ENCODE measurements at places on chromosomes 4 and X.

DNA sequence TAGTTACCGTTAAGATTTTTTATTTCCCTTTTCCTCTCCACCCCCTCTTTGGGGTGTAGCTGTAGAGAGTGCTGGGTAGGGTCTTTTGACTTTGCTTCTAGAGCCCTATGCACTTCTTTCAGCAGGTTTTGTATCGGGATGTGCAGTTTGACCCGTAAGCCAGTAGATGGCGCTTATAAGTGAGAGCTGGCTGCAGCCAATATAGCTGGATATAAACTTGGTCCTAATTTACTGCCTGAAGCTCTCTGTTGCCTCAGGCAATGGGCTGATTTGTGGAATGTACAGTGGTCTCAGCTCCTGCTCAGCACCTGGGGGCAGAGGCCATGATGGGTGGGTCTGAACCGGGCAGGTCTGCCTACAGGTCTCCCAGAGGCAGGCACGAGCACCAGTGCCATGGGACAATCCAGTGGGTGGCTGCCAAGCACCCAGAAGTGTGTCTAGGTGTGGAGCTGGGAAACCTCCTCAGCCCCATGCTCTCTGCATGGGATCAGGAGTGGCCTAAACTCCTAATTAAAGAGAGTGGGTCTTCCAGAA is 146.5 kb downstream of the SPANXN1 start:
- DNase-seq, result no peak
- H3K4me1 ChIP-seq, result no peaks in the 10 kb centered on the region
- H3K27me3 ChIP-seq, result no peaks in the 10 kb centered on the region
- H3K4me3 ChIP-seq, result no peak overlapping the region
- no peaks in the 10 kb centered on the region for H3K36me3 ChIP-seq

GRCh38 chrX:46929439-46930261 is 17.4 kb downstream of the JADE3 start:
- no peak overlapping the region for H3K27ac ChIP-seq
- H3K36me3 ChIP-seq, result no peaks in the 10 kb centered on the region
- H3K27me3 ChIP-seq, result no peaks in the 10 kb centered on the region

- H3K36me3 ChIP-seq, result no peaks in the 10 kb centered on the region
- no peak overlapping the region for H3K4me3 ChIP-seq
- no peak overlapping the region for H3K27ac ChIP-seq
- no peaks in the 10 kb centered on the region for H3K4me1 ChIP-seq
- H3K27me3 ChIP-seq, result no peaks in the 10 kb centered on the region
These were observed 21.9 kb downstream of the TXK start for GRCh38 chr4:48112017-48112667.

- H3K4me3 ChIP-seq, result no peak overlapping the region
- no peaks in the 10 kb centered on the region for H3K36me3 ChIP-seq
- no peaks in the 10 kb centered on the region for H3K4me1 ChIP-seq
- no peak for DNase-seq
- H3K27ac ChIP-seq, result no peak overlapping the region
These were observed 152.1 kb upstream of the DGKK start for GRCh38 chrX:50622751-50623150.

GRCh38 chrX:36577006-36577405 is 431.2 kb upstream of the FAM47C start:
- peaks cover 24% of the 10 kb centered on the region for H3K27me3 ChIP-seq
- no peak for DNase-seq
- no peaks in the 10 kb centered on the region for H3K36me3 ChIP-seq
- H3K4me3 ChIP-seq, result no peak overlapping the region
- no peak overlapping the region for H3K27ac ChIP-seq
- H3K4me1 ChIP-seq, result no peaks in the 10 kb centered on the region

GRCh38 chrX:148448686-148449085 is 51.7 kb upstream of the AFF2 start:
- DNase-seq, result no peak
- no peaks in the 10 kb centered on the region for H3K36me3 ChIP-seq
- H3K27ac ChIP-seq, result no peak overlapping the region
- H3K4me1 ChIP-seq, result no peaks in the 10 kb centered on the region
- H3K4me3 ChIP-seq, result no peak overlapping the region
- no peaks in the 10 kb centered on the region for H3K27me3 ChIP-seq

DNA sequence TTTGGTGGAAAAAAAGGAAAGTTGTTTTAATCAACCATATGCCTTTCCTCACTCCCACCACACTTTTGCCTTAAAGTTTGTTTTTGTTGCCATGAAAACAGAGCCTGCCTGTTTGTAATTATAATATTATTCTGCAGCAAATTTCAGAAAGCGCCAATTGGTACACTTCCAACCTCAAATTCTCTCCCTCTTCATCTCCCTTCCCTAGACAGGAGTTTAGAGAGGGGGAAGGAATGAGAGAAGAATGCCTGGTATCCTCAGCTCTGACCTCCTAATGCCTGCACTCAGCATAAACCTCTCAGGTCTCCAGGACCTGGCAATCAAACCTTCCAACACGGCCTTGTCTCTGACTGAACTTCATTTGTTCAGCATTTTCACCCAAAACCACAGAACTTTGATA is 138.4 kb upstream of the HCCS start:
- no peaks in the 10 kb centered on the region for H3K36me3 ChIP-seq
- H3K4me3 ChIP-seq, result no peak overlapping the region
- no peaks in the 10 kb centered on the region for H3K4me1 ChIP-seq
- no peaks in the 10 kb centered on the region for H3K27me3 ChIP-seq
- no peak overlapping the region for H3K27ac ChIP-seq
- DNase-seq, result no peak

DNA sequence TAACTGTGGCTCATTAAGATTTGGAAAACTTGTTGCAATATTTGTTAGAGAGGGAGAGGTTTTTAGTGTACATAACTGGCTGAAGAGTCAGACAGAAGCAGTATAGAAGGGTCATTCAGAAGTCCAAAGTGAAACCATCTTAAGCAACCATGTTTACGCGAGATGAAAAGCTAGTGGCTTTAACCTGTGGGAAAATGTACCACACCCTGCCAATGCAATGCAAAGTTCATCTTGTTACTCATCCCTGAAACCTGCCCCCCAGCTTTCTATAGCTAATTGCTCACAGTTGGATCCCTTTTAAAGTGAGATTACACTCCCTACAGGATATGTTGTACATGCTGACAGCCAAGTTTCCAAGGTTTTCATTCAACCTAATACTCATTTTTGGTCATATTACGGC is 96.7 kb upstream of the RAPGEF2 start:
- H3K27ac ChIP-seq, result no peak overlapping the region
- no peaks in the 10 kb centered on the region for H3K27me3 ChIP-seq
- no peaks in the 10 kb centered on the region for H3K4me1 ChIP-seq
- H3K4me3 ChIP-seq, result no peak overlapping the region
- no peak for DNase-seq

DNA sequence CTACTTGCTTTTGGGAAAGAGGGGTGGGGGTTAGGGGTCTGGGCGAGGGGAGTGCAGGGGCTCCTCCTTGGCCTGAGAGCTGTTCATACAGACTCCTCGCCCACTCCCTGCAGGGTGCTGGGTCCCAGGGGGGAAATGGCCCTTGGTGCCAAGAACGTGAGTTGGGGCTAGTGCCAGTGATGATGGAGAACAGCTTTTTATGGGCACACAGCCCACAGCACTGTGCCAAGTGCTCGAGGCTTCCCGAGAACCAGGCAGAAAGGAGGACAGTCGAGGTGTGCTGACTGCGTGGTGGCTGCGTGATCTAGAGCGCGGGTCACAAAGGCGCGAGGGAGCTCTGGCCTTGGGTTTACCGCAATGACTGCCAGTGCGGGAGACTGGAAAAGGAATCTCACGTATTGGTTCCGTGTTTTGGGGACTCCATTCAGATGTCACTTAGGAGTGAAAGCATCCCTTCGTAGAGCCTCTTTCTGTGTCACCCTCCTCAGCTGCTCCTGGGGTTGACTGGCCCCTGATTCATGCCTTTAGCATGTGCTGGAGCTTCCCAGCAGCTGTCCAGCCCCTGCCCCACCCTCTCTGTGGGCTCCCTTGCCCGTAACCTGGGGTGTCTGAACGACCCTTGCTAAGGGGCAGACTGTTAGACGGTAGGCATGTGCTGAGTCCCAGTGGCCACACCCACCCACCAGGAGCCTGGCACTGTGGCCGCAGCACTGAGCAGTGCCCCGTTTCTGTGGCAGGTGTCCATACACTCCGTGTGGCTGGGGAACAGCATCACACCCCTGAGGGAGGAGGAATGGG is 20.9 kb upstream of the MSANTD1 start:
- H3K4me3 ChIP-seq, result no peak overlapping the region
- H3K4me1 ChIP-seq, result no peaks in the 10 kb centered on the region
- no peak overlapping the region for H3K27ac ChIP-seq
- no peaks in the 10 kb centered on the region for H3K36me3 ChIP-seq

- no peaks in the 10 kb centered on the region for H3K27me3 ChIP-seq
- no peak for DNase-seq
- no peaks in the 10 kb centered on the region for H3K36me3 ChIP-seq
- no peak overlapping the region for H3K4me3 ChIP-seq
- no peaks in the 10 kb centered on the region for H3K4me1 ChIP-seq
- H3K27ac ChIP-seq, result peak overlapping the region; percentile 14
These were observed 87.1 kb downstream of the KDR start for GRCh38 chr4:55038176-55038890.

- H3K4me3 ChIP-seq, result no peak overlapping the region
- no peaks in the 10 kb centered on the region for H3K36me3 ChIP-seq
- DNase-seq, result no peak
- no peaks in the 10 kb centered on the region for H3K27me3 ChIP-seq
- no peak overlapping the region for H3K27ac ChIP-seq
These were observed 6.9 kb upstream of the TLL1 start for GRCh38 chr4:165866019-165866650.

- H3K4me1 ChIP-seq, result peaks cover 29% of the 10 kb centered on the region
These were observed 4.6 kb downstream of the CTBP1 start for GRCh38 chr4:1244081-1244977.

DNA sequence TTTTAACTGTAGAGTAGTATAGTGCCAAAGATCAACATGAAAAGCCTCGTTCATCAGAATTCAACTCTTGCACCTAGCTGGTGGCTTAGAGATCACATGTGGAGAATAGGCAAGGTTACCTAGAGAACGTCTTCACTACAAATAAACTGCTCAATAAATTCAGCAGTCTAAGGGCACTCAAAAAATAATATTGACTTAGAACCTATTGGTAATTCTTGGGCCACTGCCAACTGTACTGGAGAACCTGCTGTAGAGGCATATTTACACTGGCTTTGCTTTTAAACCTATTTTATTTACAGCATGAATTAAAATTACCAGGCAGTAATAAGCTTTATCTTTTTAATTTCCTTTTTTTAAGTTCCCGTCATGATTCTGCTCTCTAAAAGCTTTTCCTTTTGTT is 343.7 kb downstream of the PDHA2 start:
- no peak overlapping the region for H3K27ac ChIP-seq
- no peak for DNase-seq
- no peaks in the 10 kb centered on the region for H3K36me3 ChIP-seq
- H3K4me3 ChIP-seq, result no peak overlapping the region
- no peaks in the 10 kb centered on the region for H3K4me1 ChIP-seq

GRCh38 chr4:110059556-110060191 is 138.7 kb downstream of the ELOVL6 start:
- no peaks in the 10 kb centered on the region for H3K4me1 ChIP-seq
- H3K27ac ChIP-seq, result no peak overlapping the region
- H3K27me3 ChIP-seq, result no peaks in the 10 kb centered on the region
- no peak for DNase-seq

DNA sequence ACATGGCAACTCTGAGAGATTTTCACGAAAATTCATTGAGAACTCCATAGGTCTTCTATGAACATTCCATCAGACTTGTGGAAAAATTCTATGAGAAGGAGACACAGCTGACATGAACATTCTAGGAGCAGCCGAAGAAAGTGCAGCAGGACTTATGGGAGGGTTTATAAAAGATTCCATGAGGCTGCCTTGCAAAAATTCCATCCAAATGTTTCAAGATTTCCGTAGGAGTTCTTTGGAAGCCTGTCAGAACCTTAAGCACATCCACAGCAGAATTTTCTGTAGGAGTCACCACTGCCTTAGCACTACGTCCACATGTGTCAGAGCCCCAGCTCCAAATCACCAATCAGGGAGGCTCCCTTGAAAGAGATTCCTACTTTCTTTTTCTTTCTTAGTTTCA is 67.0 kb upstream of the MSX1 start:
- no peaks in the 10 kb centered on the region for H3K36me3 ChIP-seq
- H3K27ac ChIP-seq, result no peak overlapping the region
- DNase-seq, result no peak
- no peaks in the 10 kb centered on the region for H3K4me1 ChIP-seq

- H3K36me3 ChIP-seq, result no peaks in the 10 kb centered on the region
- H3K27me3 ChIP-seq, result no peaks in the 10 kb centered on the region
- no peak for DNase-seq
These were observed 73.8 kb downstream of the VEGFC start for GRCh38 chr4:176718881-176719280.

DNA sequence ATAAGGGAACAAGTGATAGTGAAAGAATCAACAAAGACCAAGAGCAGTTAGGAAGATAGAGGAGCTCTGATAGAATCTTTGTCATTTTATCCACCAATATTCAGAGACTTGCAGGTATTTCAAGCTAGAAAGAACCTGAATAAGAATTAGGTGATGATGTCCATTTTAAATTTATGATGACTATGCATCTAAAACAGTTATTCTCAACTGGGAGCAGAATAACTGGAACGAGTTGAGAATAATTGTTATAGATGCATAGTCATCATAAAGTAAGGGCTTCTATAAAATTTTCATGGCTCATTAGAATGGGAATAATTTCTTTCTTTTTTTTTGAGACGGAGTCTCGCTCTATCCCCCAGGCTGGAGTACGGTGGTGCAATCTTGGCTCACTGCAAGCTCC is 5.8 kb downstream of the OCIAD1 start:
- peaks cover 14% of the 10 kb centered on the region for H3K4me1 ChIP-seq
- DNase-seq, result no peak
- no peak overlapping the region for H3K27ac ChIP-seq
- no peaks in the 10 kb centered on the region for H3K27me3 ChIP-seq
- no peaks in the 10 kb centered on the region for H3K36me3 ChIP-seq

- H3K36me3 ChIP-seq, result no peaks in the 10 kb centered on the region
- DNase-seq, result no peak
- no peaks in the 10 kb centered on the region for H3K4me1 ChIP-seq
- no peaks in the 10 kb centered on the region for H3K27me3 ChIP-seq
- H3K27ac ChIP-seq, result no peak overlapping the region
These were observed 58.6 kb upstream of the GK2 start for GRCh38 chr4:79466621-79467020.

DNA sequence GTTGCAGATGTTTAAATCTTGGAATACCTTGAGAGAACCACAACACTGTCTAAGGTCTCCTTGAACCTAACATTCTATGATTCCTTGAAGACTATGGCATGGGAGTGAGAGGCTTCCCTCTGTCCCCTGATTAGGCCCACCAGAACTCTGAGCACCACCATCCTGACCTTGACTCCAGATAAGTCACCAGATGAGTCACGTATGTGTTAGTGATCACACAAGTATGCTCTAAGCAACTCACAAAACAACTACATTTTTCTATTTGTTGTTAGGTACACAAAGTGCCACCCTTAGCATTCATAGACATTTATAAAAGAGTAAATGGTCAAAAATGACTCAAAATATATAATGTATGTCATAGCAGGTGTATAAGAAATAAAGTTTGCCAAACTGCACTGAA is 252.9 kb upstream of the CXXC4 start:
- H3K4me3 ChIP-seq, result no peak overlapping the region
- H3K36me3 ChIP-seq, result no peaks in the 10 kb centered on the region
- DNase-seq, result no peak
- H3K4me1 ChIP-seq, result no peaks in the 10 kb centered on the region
- H3K27me3 ChIP-seq, result no peaks in the 10 kb centered on the region
- no peak overlapping the region for H3K27ac ChIP-seq
